Neural crest cell (in vitro differentiated cells): ENCODE measurements at places on chromosomes 2 and 18. TPM values are rescaled to one million over a fixed set of nuclear protein-coding genes. Genes with fewer than 3 reads are reported as not detected.

The SLC9A2 gene
- 0.09 TPM in 1 of 2 replicates, not detected in the other for total RNA-seq

The EML6 gene
- total RNA-seq, result 7.4 and 8.1 TPM in 2 replicates

The RESP18 gene
- total RNA-seq, result not detected in 2 replicates

The ACSL3 gene
- 89.0 and 89.5 TPM in 2 replicates for total RNA-seq

The PIEZO2 gene
- total RNA-seq, result 15.5 and 17.0 TPM in 2 replicates

The SCYGR8 gene
- total RNA-seq, result not detected in 2 replicates

The MAPRE3 gene
- total RNA-seq, result 16.3 and 17.5 TPM in 2 replicates

The NPAS2 gene
- 2.6 TPM in 2 replicates for total RNA-seq

The KCNIP3 gene
- total RNA-seq, result 2.9 and 4.1 TPM in 2 replicates

The SLC4A5 gene
- 1.3 and 3.0 TPM in 2 replicates for total RNA-seq

The ALPP gene
- not detected in 2 replicates for total RNA-seq

- no peak for DNase-seq
- H3K4me1 ChIP-seq, result peaks cover 35% of the 10 kb centered on the region
- H3K36me3 ChIP-seq, result peaks cover 3% of the 10 kb centered on the region
- no peak overlapping the region for H3K27ac ChIP-seq
Observed at GRCh38 chr2:15152382-15152781, 408.8 kb downstream of the NBAS start.

- no peak overlapping the region for H3K4me3 ChIP-seq
- no peaks in the 10 kb centered on the region for H3K27me3 ChIP-seq
- DNase-seq, result no peak
- no peaks in the 10 kb centered on the region for H3K4me1 ChIP-seq
- peaks cover 24% of the 10 kb centered on the region for H3K36me3 ChIP-seq
- H3K27ac ChIP-seq, result no peak overlapping the region
Observed at GRCh38 chr2:33616873-33617272, 17.8 kb upstream of the FAM98A start.

DNA sequence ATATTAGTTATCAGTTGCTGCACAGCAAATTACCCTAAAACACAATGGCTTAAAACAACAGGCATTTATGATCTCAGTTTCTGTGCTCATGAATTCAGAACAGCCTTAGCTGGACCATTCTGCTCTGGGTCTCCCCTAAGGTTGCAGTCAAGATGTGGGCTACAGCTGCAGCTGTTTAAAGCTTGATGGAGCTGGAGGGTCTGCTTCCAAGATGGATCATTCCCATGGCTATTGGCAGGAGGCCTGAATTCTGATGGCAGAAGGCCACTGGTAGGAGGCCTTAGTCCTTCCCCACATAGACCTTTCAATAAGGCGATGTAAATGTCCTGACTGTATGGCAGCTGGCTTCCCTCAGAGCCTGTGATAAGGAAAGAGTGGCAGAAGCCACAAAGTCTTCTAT lies 118.6 kb upstream of the SERPINE2 start:
- DNase-seq, result no peak
- H3K27ac ChIP-seq, result no peak overlapping the region
- no peaks in the 10 kb centered on the region for H3K36me3 ChIP-seq
- no peaks in the 10 kb centered on the region for H3K27me3 ChIP-seq

DNA sequence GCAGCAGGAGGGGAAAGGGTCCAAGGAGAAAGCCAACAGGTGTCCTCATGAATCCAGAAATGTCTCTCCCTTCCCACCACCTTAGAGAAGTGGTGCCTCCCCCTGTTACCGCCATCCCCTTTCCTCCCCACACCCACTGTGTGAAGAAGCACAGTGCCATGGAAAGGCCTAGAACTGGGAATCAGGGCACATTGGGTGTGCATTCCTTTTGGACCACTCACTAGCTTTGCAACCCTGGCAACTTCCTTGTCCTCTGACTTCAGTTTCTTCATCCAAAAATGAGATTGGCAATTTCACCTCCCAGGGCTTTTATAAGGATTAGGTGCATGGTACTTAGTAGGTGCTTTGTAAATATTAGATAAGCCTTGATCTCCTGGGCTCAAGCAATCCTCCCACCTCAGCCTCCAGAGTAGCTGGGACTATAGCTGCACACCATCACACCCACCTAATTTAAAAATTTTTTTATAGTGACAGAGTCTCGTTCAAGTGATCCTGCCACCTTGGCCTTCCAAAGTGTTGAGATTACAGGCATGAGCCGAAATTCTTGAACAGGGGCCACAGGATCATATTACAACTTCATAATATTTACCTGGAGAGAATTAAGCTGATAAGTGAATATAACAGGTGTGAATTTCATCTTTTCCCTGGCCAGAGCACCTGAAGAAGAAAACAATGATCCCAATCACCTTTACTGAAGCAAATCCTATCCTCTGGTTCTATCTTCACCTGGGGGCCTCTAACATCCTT lies 97.9 kb upstream of the TAF1B start:
- H3K27ac ChIP-seq, result no peak overlapping the region
- H3K4me3 ChIP-seq, result no peak overlapping the region
- no peaks in the 10 kb centered on the region for H3K4me1 ChIP-seq
- no peak for DNase-seq
- H3K36me3 ChIP-seq, result no peaks in the 10 kb centered on the region
- peaks cover 2% of the 10 kb centered on the region for H3K27me3 ChIP-seq

DNA sequence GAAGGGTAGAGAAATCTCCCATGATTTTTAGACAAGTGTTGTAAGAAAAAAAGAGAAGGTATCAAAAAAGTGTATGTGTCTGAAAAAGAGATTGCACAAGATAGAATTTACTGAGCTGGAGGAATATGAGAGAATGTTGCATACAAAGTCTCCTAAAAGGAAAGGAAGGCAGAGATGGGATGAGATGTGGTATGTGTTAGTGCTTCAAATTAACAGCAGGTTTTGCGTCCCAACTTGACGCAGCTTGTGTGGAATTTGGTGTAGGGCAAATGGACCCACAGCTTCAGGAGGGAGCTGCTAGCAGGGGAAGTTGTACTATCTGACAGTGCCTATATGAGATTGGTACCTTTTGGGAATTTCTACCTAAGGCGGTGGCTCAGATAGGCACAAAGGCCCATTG lies 9.0 kb upstream of the RASGRP3 start:
- no peak overlapping the region for H3K4me3 ChIP-seq
- H3K4me1 ChIP-seq, result no peaks in the 10 kb centered on the region
- no peak overlapping the region for H3K27ac ChIP-seq
- DNase-seq, result no peak
- no peaks in the 10 kb centered on the region for H3K36me3 ChIP-seq

- H3K4me1 ChIP-seq, result no peaks in the 10 kb centered on the region
- no peaks in the 10 kb centered on the region for H3K27me3 ChIP-seq
- no peaks in the 10 kb centered on the region for H3K36me3 ChIP-seq
- H3K27ac ChIP-seq, result no peak overlapping the region
Observed at GRCh38 chr2:54709336-54709809, 14.1 kb upstream of the EML6 start.

DNA sequence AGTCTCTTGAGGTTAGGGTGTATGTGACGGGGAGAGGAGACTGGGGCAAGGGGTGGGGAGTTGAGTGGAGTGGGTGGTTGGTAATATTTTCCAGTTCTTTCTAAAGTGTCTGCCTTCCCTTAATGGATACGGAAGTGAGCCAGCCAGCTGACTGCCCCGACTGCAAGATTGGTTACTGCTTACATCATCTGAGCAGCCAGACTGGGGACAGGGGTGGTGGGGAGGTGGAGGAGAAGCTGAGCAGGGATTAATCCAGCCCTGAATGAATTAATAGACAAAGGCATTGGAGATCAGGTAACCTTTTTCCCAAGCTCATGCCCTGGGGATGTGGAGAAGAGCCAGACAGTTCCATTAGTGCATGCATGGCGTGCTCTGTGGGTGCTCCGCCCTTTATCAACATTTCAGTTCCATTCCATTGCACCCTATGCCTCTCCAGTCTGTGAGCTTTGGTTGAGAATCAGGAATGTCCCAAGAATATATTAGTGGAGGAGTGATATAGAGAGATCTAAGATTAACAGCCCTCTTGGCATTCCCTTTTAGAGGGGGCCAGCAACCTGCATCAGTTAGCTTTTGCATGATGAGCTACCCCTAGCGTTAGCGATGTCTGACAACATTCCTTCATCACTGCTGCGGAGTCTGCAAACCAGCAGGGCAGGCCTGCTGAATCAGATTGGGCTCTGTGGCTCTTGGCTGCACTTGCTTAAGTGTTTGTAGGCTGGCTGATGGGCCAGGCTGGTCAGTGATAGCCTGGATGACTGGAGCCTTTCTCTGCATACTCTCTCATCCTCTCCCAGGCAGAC lies 67.4 kb downstream of the TNP1 start:
- H3K36me3 ChIP-seq, result no peaks in the 10 kb centered on the region
- H3K4me1 ChIP-seq, result peaks cover 29% of the 10 kb centered on the region
- DNase-seq, result no peak
- no peaks in the 10 kb centered on the region for H3K27me3 ChIP-seq

DNA sequence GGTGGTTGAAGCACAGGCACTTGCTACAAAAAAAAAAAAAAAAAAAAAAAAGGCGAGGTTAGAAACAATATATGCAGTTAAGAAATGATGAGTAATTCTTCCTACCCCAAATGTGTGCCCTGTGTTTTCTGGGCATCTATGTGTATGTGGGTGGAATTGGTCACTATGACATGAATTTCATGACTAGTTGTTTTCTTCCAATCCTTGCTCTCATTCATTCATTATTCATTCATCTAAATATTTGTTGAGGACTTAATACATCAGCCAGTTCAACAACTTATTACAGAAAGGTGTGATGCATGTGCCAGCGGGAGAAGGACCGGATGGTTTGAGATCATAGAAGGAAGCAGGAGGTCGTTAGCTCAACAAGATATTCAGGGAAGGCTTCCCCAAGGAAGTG lies 8.3 kb upstream of the EGR4 start:
- H3K27me3 ChIP-seq, result peaks cover 95% of the 10 kb centered on the region
- peaks cover 5% of the 10 kb centered on the region for H3K4me1 ChIP-seq
- no peak for DNase-seq
- no peak overlapping the region for H3K4me3 ChIP-seq

DNA sequence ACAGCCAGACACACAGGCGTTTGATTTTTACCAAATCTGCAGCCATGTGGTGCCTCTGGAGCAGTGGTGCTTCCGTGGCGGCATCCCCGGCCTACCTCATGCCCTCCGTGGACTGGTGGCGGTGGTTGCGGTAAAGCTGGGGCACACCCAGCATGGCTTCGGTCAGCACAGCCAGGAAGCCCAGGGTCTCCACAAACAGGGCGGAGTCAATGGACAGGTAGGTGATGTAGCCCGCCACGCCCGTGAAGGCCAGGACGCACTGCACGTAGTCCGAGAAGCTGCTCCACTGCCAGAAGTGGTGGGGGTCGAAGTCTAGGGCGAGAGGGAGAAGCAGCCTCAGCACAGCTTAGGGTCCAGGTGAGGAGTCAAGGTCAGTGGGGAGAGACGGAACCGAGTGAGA lies 32.4 kb downstream of the SLC66A2 start:
- H3K27me3 ChIP-seq, result no peaks in the 10 kb centered on the region
- H3K27ac ChIP-seq, result peak overlapping the region; percentile 35
- H3K4me3 ChIP-seq, result no peak overlapping the region
- H3K4me1 ChIP-seq, result no peaks in the 10 kb centered on the region
- peaks cover 24% of the 10 kb centered on the region for H3K36me3 ChIP-seq

- no peaks in the 10 kb centered on the region for H3K27me3 ChIP-seq
- H3K27ac ChIP-seq, result no peak overlapping the region
- DNase-seq, result no peak
- peaks cover 20% of the 10 kb centered on the region for H3K4me1 ChIP-seq
Observed at GRCh38 chr2:113209011-113209645, 35.4 kb downstream of the PSD4 start.

DNA sequence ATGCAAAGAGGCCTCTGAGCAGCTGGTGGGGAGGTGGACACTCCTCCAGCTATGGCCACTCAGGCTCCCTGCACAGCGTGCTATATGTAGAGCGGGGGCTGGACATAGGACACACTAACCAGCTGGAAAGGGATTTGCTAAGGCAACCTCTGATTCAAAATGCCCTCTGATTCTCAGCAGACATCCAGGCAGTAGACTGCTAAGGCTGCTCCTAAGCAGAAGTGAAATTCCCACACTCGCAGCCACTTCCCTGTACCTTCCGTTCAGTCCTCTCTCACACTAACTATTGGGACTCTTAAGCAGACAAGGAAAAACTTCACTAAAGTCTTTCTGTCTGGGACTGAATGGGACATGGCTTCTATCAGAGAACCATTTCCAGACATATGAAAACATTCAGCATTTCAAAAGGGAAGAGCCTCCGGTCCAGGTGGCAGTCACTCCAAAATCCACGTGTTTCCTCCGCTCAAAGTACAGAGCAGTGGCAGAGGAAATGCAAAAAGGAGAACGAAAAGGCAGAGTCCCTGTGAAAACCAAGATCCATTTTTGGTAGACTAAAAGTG lies 265.8 kb downstream of the TTC32 start:
- no peak overlapping the region for H3K27ac ChIP-seq
- H3K27me3 ChIP-seq, result peaks cover 7% of the 10 kb centered on the region
- no peaks in the 10 kb centered on the region for H3K36me3 ChIP-seq
- no peak for DNase-seq

GRCh38 chr18:54973046-54973445 lies 13.8 kb upstream of the CCDC68 start:
- no peaks in the 10 kb centered on the region for H3K4me1 ChIP-seq
- H3K27ac ChIP-seq, result no peak overlapping the region
- no peaks in the 10 kb centered on the region for H3K36me3 ChIP-seq
- H3K4me3 ChIP-seq, result no peak overlapping the region
- no peaks in the 10 kb centered on the region for H3K27me3 ChIP-seq
- no peak for DNase-seq

DNA sequence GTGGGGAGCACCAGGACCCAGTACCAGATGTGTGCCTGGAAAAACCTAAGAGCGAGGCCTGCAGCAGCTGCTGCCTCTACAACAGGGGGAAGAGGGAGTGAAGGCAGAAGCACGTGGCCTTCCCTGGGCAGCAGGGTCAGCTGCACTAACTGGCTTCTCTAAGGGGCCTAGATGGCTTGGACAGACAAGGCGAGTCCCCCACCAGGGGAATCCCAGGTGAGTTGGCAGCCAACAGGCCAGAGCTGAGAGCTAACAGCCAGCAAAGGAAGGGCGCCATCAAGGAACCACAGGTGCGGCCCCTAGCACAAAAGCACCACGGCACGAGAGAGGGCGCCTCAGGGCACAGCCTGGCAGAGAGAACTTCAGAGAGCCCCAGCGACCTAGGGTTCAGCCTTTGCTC lies 19.8 kb upstream of the MAL start:
- H3K4me3 ChIP-seq, result no peak overlapping the region
- DNase-seq, result no peak
- H3K4me1 ChIP-seq, result peaks cover 39% of the 10 kb centered on the region
- H3K27me3 ChIP-seq, result no peaks in the 10 kb centered on the region

DNA sequence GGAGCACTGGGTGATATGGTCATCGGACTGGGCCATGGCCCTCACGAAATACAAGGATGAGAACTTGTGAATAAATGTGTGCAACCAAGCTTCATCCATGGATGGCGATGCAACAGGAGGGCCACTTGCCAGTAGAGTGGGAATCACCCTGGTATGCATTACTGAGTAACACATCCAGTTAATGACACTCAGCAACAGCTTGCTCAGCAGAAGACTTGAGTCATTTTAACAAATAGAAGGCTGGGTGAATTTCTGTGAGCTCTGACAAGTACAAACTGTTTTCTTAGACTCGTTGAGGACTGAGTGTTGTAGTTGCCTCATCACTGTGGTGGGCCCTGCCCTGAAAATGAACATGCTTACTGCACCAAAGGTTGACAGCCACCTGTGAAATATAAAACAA lies 221.6 kb downstream of the NCKAP5 start:
- H3K27me3 ChIP-seq, result no peaks in the 10 kb centered on the region
- DNase-seq, result no peak
- H3K36me3 ChIP-seq, result peaks cover 10% of the 10 kb centered on the region

- peak overlapping the region; percentile 67 for H3K4me3 ChIP-seq
- H3K27ac ChIP-seq, result peak overlapping the region; percentile 77
- DNase-seq, result no peak
Observed at GRCh38 chr2:144471305-144472045, 48.4 kb downstream of the ZEB2 start.

- no peaks in the 10 kb centered on the region for H3K36me3 ChIP-seq
- no peak overlapping the region for H3K4me3 ChIP-seq
- H3K27ac ChIP-seq, result no peak overlapping the region
- H3K4me1 ChIP-seq, result no peaks in the 10 kb centered on the region
Observed at GRCh38 chr2:3432067-3432466, 52.6 kb downstream of the TRAPPC12 start.
